ENCODE measurements at places on chromosomes 16 and 17.

- DNase-seq: no peak
Observed at GRCh38 chr16:29926711-29927052, 656 bp upstream of the KCTD13 start.

GRCh38 chr17:44940768-44941167 is 6.8 kb downstream of the KIF18B start:
- DNase-seq: no peak

- no peak for DNase-seq
Observed at GRCh38 chr16:60608971-60609370, 1427.3 kb downstream of the CDH8 start.

- DNase-seq: no peak
Observed at GRCh38 chr16:58046054-58046881, 20.7 kb downstream of the MMP15 start.

DNA sequence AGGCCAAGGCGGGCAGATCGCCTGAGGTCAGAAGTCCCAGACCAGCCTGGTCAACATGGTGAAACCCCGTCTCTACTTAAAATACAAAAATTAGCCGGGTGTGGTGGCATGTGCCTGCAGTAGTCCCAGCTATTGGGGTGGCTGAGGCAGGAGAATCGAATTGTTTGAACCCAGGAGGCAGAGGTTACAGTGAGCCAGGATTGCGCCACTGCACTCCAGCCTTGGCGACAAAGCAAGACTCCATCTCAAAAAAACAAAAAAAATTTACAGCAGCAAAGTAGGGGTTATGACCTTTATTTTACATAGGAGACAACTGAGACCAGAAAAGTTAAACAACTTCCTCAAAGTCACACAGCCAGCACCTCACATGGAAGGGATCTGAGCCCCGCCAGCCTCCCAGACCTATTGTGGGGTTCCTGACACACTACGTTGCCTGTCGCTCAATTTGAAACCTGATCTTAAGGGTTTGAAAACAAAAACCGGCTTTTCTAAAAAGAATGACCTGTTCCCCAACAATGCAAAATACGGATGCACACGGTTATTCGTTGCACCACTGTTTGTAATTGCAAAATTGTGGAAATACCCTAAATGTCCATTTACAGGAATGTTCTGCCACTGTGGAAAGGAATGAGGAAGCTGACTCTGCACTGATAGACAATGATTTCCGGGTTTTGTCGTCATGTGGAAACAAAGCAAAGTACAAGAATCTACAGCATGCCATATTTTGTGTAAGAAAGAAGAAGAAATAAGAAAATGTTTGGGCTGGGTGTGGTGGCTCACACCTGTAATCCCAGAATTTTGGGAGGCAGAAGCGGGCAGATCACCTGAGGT is 77.2 kb downstream of the CNGB1 start:
- no peak for DNase-seq

GRCh38 chr17:79667746-79668145 is 56.9 kb upstream of the RBFOX3 start:
- no peak for DNase-seq

DNA sequence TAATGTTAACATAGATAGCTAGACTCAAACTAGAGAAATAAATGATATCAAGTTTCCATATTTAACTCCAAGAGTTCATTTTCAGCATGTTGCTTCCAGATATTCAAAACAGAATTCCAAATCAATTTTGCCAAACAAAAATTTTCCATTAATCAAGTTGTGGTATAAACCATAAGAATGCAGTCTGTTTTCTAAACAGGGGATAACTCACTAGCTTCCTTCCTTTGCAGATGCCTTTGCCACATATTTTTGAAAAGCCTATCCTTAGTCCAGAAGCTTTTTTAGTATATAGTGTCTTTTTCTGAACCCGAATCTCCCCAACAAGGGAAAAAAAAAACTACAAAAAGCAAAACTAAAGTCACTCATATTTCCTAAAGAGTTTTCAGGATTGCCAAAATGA is 61.5 kb downstream of the HELZ start:
- DNase-seq: no peak

DNA sequence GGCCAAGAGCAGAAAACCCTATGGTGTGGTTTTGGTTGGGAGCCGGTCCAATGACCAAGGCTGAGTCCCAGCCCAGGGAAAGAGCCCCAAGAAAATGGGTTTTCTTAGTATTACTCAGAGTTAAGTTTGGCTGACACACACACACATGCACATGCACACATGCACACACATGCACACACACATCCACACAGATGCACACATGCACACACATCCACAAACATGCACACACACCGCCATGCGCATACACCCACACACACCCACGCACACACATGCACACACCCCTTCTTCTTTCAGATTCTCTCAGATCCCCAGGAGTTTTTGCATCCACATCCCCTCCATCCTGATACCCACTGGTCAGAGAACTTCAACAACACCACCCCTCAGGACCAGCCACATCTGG is 9.1 kb downstream of the ABCC12 start:
- DNase-seq: no peak

- no peak for DNase-seq
Observed at GRCh38 chr16:21001262-21001661, 100.7 kb downstream of the LYRM1 start.

- DNase-seq: no peak
Observed at GRCh38 chr16:78900044-78900811, 700.3 kb downstream of the MAF start.

All from activated CD4-positive, alpha-beta T cell treated with anti-CD3 and anti-CD28 coated beads, Interleukin-2, amount 50 U/mL, for 24 hours (primary cell).